Panc1 (cell line): ENCODE measurements at places on chromosomes 5 and 9. TPM values are rescaled to one million over a fixed set of nuclear protein-coding genes. Genes with fewer than 3 reads are reported as not detected.

GRCh38 chr5:127942246-127943060 lies 141.1 kb upstream of the SLC12A2 start:
- DNase-seq, result no peak
- H3K27ac ChIP-seq, result no peak overlapping the region
- H3K4me3 ChIP-seq, result no peak overlapping the region
- H3K4me1 ChIP-seq, result no peaks in the 10 kb centered on the region
- no peaks in the 10 kb centered on the region for H3K36me3 ChIP-seq

GRCh38 chr5:44679214-44679613 lies 129.5 kb upstream of the MRPS30 start:
- H3K4me3 ChIP-seq, result no peak overlapping the region
- no peaks in the 10 kb centered on the region for H3K36me3 ChIP-seq
- DNase-seq, result no peak

GRCh38 chr9:92965061-92965758 lies 17.9 kb downstream of the FGD3 start:
- no peaks in the 10 kb centered on the region for H3K36me3 ChIP-seq
- no peak overlapping the region for H3K4me3 ChIP-seq
- H3K27me3 ChIP-seq, result no peaks in the 10 kb centered on the region
- no peak overlapping the region for H3K27ac ChIP-seq

DNA sequence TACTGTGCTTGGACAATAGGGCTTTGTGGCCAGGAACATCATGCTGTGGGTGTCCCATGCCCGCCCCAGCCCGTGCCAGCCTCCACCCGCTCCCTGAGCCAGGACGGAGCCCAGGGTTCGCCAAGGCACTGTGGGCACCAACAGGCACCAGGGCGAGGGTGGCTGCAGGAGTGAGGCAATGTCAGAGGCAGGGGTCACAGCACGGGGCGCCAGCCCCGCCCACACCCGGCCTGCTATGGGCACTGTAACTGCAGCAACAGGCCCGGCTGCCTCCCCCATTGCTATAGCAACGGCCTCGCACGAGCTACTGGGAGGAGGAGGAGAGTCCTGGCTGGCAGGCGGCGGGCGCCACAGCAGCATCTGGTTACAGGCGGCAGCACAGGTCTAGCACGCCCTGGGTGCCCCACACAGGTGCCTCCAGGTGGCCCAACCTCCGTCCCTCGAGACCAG lies 2.5 kb downstream of the ABCA2 start:
- no peak overlapping the region for H3K4me3 ChIP-seq
- no peak for DNase-seq
- H3K27me3 ChIP-seq, result no peaks in the 10 kb centered on the region
- H3K27ac ChIP-seq, result no peak overlapping the region
- no peaks in the 10 kb centered on the region for H3K36me3 ChIP-seq
- peaks cover 28% of the 10 kb centered on the region for H3K4me1 ChIP-seq

DNA sequence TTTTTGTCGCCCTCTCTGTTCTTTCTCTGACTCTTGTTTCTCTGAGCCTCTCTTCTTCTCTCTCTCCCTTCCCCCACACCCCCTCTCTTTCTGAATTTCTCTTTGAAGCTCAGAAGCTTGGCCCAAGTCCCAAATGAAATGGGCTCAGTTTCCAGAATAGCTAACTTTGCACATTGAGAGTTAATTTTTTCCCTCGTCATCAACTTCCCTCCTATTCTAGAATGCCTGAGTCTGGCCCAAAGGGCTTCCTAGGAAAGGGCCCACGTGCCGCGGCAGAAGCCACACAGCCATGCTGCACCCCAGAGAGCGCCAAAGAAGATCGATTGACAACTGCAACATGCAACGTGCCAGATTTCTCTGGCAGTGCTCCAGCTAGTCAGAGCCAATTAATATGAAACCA lies 588.8 kb upstream of the KLF4 start:
- no peak overlapping the region for H3K27ac ChIP-seq
- H3K27me3 ChIP-seq, result no peaks in the 10 kb centered on the region
- no peaks in the 10 kb centered on the region for H3K36me3 ChIP-seq

DNA sequence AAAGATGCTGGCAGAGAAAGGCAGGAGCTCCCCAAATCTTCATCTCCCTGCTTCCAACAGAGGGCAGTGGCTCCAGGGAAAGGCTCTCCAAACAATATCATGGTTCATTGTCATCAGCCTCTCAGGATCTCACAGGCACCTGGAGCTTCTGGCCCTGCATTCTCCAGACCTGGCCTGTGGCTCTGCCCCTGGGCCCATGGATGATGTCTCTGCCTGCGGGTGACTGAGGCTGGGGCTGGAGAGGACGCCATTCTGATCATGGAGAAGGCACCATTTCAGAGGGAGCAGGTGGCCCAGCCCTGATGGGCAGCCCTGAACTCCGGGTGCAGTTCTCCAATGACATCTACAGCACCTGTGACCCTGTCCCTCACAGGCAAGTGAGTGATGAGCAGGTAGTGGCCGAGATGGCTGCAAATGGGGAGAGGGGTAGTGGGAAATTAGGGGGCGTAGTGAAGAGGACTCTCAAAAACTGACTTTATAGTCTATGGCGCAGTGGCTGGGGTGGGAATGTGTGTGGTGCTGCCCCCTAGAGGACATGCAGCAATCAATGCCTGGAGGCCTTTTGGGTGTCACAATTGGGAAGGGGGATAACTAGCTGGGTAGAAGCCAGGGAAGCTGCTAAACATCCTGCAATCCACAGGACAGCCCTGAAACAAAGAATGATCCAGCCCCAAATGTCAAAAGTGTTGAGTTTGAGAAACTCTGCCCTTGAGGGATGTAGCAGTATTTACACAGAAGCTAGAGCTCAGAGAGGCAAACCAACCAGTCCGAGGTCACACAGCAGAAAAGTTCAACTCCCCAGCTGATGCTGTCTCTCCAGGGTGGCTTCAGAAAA lies 3.2 kb downstream of the SH3PXD2B start:
- peaks cover 56% of the 10 kb centered on the region for H3K4me1 ChIP-seq
- H3K27me3 ChIP-seq, result no peaks in the 10 kb centered on the region
- no peak for DNase-seq
- H3K36me3 ChIP-seq, result no peaks in the 10 kb centered on the region; the same call in 1 of the 2 replicates
- peak overlapping the region; percentile 91 for H3K27ac ChIP-seq

DNA sequence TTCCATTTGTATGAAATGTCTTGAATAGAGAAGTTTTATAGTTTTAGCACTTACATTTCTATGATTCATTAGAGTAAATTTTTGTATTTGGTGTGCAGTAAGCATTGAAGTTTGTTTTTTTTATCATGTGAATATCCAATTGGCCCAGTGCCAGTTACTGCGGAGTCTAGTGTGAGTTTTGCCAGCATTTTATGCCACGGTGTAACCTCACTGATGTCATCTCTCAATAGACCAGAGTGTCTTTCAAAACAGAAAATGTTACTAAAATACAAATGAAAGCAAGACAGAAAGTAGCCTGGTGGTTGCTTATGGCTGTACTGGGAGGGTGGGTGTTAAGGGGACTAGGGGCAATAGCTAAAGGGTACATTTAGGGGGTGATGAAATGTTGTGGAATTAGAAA lies 62.8 kb downstream of the IPPK start:
- no peak for DNase-seq
- no peaks in the 10 kb centered on the region for H3K27me3 ChIP-seq
- H3K4me3 ChIP-seq, result no peak overlapping the region
- no peaks in the 10 kb centered on the region for H3K4me1 ChIP-seq
- H3K27ac ChIP-seq, result no peak overlapping the region

GRCh38 chr9:95171001-95171400 lies 146.5 kb downstream of the FANCC start:
- no peaks in the 10 kb centered on the region for H3K36me3 ChIP-seq
- H3K27ac ChIP-seq, result no peak overlapping the region
- no peak for DNase-seq
- no peaks in the 10 kb centered on the region for H3K27me3 ChIP-seq

DNA sequence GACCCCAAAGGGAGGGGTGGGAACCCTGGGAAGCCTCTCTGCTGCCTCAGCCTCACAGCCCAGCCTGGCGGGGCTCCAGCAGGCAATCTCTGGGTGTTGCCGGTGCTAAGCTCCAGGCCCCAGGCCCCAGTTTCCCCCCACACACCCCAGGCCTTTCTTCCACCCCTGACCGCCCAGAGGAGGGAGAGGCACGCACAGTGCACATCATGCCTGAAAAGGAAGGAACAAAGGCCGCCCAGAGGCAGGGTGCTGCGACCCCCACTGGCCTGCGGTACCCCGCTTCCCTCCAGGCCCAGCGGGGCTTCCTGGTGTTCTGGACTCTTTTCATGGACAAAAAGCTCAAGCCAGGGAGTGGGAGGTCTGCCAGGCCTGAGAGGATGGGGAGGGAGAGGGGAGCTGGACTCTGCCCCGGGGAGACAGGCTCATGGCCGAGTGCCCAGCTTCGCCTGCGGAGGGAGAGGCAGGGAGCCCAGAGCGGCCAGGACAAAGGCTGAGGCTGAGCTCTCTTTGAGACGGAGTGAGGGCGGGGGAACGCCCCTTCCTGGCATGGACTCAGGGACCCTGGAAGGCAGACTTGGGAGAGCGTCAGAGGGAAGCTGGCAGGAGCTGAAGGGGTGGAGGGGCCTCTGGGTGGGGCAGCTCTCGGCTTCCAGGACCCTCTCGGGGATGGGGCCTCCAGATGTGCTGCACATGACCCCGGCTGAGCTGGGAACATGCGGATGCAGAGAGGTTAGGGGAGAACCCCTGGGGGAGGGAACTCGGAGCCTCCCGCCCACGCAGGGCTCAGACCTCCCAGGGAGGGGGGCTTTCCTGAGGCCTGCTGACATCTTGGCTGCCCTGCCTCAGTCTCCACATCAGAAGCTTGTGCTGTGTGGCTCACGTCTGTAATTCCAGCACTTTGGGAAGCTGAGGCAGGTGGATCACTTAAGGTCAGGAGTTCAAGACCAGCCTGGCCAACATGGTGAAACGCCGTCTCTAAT lies 1.8 kb upstream of the ENTPD2 start:
- no peak overlapping the region for H3K4me3 ChIP-seq
- DNase-seq, result no peak
- no peak overlapping the region for H3K27ac ChIP-seq
- peaks cover 2% of the 10 kb centered on the region; the same call in 1 of the 2 replicates for H3K4me1 ChIP-seq
- no peaks in the 10 kb centered on the region for H3K27me3 ChIP-seq

DNA sequence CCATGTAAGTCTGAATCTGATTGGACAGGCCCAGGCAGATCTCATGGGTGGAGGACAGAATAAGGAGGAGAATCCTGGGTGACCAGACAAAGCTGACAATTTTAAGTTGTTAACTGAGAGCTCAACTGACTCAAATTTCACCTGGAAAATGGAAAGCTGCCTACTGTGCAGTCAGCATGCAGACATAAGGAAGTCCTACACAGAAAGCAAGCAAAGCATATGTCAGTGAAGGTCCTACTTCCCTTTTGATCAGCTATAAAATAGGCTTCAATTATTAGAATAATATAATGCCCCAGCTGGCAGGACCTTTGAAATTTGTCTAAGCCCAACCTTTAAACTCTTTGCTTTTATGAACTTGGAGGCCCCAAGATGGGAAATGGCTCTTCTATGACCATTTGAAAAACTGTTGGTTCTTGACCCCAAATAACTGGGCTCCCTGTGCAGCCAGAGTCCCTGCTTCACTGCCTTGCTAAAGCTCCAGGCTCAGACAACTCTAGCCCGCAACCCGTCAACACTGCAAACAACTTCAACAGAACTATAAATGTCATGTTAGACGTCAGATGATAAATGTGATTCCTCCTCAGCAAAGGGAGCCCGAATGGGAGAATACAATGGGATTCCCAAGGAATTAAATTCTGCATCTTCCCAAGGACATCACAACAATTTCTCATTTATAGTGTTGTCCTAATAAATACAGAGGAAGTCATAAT lies 118.9 kb upstream of the ADRA1B start:
- no peaks in the 10 kb centered on the region for H3K4me1 ChIP-seq
- no peaks in the 10 kb centered on the region for H3K36me3 ChIP-seq
- H3K27me3 ChIP-seq, result no peaks in the 10 kb centered on the region

GRCh38 chr5:159912033-159912800 lies 4.1 kb upstream of the ADRA1B start:
- no peak for DNase-seq
- peaks cover 34% of the 10 kb centered on the region for H3K4me1 ChIP-seq
- no peak overlapping the region for H3K4me3 ChIP-seq
- peak overlapping the region; percentile 67 for H3K27ac ChIP-seq

DNA sequence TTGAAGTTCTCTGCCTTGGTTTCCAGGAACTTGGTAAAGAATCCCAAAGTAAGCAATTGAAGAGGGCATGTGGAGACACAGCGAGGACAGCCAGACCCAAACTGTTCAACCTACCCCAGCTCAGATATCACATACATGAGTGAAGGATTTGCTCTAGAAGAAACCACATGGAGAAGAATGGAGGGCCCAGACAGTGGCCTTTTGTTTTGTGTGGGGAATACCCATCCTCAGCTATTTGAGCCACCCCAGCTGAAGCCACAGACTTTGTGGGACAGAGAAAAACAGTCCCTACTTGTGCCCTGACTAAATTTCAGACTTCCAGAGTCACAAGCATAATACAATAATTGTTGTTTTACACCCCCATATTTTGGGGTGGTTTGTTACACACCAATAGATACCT lies 387.1 kb downstream of the ZSWIM6 start:
- H3K4me3 ChIP-seq, result no peak overlapping the region
- peaks cover 11% of the 10 kb centered on the region for H3K27me3 ChIP-seq
- H3K27ac ChIP-seq, result no peak overlapping the region

- DNase-seq, result no peak
- no peaks in the 10 kb centered on the region for H3K4me1 ChIP-seq
- no peak overlapping the region for H3K4me3 ChIP-seq
- H3K36me3 ChIP-seq, result no peaks in the 10 kb centered on the region
- no peaks in the 10 kb centered on the region for H3K27me3 ChIP-seq
- no peak overlapping the region for H3K27ac ChIP-seq
Observed at GRCh38 chr9:132168851-132169250, 7.0 kb downstream of the NTNG2 start.

GRCh38 chr5:25453500-25453899 lies 808.7 kb upstream of the CDH10 start:
- no peaks in the 10 kb centered on the region for H3K27me3 ChIP-seq
- no peaks in the 10 kb centered on the region for H3K4me1 ChIP-seq
- H3K36me3 ChIP-seq, result no peaks in the 10 kb centered on the region
- no peak overlapping the region for H3K27ac ChIP-seq
- H3K4me3 ChIP-seq, result no peak overlapping the region

DNA sequence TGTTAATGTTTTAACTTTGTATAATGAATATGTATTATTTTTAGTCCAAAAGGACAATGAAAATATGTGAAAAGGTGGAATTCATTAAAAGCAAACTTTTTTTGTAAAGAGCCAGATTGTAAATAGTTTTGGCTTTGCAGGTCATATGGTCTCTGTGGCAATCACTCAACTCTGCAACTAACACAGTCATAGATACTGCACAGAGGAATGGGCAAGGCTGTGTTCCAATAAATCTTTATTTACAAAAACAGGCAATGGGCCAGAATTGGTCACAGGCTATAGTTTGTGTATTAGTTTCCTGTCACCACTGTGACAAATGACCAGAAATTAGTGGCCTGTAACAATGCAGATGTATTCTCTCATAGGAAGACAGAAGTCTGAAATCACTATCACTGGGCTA lies 125.4 kb upstream of the PTCH1 start:
- no peak overlapping the region for H3K4me3 ChIP-seq
- no peaks in the 10 kb centered on the region for H3K27me3 ChIP-seq
- no peak overlapping the region for H3K27ac ChIP-seq
- no peaks in the 10 kb centered on the region for H3K4me1 ChIP-seq

Gene TMEM174
- not detected for total RNA-seq

Gene SLC25A48
- total RNA-seq, result not detected

Gene IDNK
- 1.9 TPM for total RNA-seq

Gene ATG10
- total RNA-seq, result 14.0 TPM

Gene LURAP1L
- total RNA-seq, result 6.8 TPM

Gene QSOX2
- 40.0 TPM for total RNA-seq
